ENCODE measurements at places on chromosomes 1 and 21.

DNA sequence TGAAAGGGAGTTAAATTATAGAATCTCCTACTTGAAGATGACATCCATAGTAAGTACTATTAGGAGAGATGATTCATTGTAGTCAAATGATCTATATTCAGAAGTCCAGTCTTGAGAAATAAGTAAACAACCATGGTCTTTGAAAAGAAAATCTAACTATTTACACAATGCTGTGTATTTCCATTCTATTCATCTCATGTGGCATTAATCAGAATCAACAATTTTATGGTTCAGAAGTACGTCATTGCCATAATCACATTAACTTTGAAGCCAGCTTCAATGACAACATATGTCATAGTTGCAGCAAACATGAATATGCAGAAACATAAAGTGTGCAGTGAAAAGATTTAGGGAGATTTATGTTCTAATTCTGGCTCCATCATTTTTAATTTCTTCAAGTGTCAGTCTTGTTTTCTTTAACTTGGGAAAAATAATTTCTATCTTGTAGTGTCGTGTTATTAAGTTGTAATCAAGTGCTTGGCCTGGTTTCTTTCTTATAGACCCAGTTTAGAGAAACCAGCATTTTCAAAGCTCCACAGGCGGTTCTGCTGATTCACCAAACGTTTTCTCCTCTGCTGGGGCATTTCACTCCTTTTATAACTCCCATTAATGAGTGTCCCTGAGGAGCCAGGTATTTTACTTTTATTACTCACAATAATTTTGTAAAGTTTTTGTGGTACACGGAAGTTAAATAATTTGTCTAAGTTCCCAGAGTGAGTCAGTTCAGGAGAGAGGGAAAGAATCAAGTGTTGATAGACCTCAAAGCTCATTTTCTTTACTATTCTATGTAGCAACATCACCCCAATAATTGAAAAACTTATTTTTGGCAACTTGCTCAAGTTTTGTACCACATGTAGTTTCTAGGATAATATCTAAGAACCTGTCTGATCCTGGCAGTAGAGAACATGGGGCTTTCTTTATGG is 35.9 kb upstream of the PTGS2 start:
- no peak for DNase-seq

- DNase-seq = no peak
Measured at GRCh38 chr1:165629848-165630628, 996 bp upstream of the MGST3 start.

- no peak for DNase-seq
Measured at GRCh38 chr1:103941086-103941485, 191.4 kb downstream of the AMY1C start.

DNA sequence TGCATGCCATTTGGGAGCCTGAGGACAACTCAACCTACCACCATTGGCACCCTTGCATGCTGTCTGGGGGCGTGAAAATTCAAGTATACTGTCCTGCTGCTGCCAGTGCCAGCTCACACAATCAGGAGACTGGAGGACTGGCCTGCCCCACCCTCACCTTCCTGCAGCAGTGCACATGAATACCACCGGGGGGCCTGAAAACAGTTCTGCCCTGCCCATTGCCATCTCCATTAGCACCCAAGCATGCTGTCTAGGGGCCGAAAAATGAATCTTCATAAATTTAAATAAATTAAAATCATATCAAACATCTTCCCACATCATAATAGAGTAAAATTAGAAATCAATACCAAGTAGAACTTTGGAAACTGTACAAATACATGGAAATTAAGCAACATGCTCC is 322.1 kb upstream of the TMPRSS15 start:
- DNase-seq = no peak

DNA sequence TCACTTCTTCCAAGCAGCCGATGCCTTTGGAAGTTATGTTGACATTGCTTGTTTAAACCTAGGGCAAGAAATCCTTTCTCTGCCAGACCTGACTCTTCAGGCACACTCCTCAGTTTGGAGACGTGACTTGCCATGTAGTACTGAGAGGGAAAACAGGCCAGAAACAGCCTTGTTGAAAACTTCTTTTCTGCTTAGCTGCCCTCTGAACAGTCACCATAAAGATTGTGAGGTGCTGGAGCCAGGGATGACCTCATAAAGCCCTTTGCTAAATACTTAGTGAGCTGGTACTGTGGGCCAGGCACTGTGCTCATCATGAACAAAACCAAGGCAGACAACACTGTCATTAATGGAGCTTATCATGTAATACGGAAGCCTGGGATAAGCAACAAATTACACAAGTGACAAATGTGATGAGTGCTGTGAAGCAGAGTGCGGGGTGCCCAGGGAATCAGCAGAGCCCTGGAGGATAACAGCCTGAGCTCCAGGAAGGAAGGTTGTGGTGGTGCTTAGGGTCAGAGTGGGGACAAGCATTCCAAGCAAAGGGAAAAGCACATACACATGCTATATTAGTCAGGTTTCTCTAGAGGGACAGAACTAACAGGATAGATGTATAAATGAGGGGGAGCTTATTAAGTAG is 42.4 kb downstream of the MTARC1 start:
- DNase-seq = no peak

GRCh38 chr1:53400761-53401674 is 58.2 kb upstream of the DMRTB1 start:
- DNase-seq = no peak

GRCh38 chr1:190752131-190752530 is 274.5 kb upstream of the BRINP3 start:
- no peak for DNase-seq

Measured in stimulated activated CD8-positive, alpha-beta memory T cell treated with anti-CD3 and anti-CD28 coated beads, Interleukin-7, amount 100 ng/mL, for 24 hours (primary cell).